ENCODE measurements at places on chromosomes 3 and 15.

- DNase-seq = no peak
Measured at GRCh38 chr3:141266797-141267555, 35.4 kb downstream of the PXYLP1 start.

DNA sequence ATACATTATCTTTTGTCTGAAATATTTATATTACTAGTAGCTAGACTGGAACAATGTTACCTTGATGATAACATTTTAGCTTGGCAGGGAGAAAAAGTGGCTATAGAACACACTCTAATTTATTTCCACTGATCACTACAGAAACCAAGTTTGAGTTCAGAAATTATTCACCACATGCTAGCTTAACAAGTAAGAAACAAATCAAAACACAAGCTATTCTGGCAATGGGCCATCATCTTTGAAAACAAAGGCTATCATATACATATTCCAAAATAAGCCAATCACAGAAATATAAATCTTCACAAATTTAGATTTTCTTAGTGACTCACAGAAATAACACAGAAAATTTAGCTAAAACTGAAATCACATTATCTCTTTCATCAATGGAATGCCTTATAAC lies 17.1 kb downstream of the AQR start:
- no peak for DNase-seq

- DNase-seq = no peak
Measured at GRCh38 chr3:119786409-119786808, 4.5 kb downstream of the NR1I2 start.

DNA sequence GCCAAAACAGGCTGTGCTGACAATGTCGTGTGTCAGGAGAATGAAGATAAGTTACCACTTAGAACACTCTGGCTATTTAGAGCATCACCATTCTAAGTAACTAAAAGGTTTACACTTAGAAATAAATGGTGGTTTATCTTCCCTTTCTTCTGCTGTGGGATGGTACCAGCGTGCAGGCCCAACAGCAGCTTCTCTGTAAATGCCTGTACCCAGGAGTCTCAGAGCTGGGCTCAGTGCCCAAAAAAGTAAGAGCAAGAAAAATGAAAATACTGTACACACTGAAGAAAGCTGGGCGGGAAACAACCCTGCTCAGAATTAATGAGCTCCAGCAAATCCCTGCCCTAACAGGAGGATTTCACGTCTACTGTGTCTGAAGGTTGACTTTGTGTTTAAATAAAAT lies 206.5 kb downstream of the MFSD1 start:
- DNase-seq = no peak

GRCh38 chr15:47333734-47334133 lies 383.6 kb upstream of the SEMA6D start:
- no peak for DNase-seq

GRCh38 chr15:91530279-91530678 lies 323.2 kb upstream of the SLCO3A1 start:
- DNase-seq = no peak

DNA sequence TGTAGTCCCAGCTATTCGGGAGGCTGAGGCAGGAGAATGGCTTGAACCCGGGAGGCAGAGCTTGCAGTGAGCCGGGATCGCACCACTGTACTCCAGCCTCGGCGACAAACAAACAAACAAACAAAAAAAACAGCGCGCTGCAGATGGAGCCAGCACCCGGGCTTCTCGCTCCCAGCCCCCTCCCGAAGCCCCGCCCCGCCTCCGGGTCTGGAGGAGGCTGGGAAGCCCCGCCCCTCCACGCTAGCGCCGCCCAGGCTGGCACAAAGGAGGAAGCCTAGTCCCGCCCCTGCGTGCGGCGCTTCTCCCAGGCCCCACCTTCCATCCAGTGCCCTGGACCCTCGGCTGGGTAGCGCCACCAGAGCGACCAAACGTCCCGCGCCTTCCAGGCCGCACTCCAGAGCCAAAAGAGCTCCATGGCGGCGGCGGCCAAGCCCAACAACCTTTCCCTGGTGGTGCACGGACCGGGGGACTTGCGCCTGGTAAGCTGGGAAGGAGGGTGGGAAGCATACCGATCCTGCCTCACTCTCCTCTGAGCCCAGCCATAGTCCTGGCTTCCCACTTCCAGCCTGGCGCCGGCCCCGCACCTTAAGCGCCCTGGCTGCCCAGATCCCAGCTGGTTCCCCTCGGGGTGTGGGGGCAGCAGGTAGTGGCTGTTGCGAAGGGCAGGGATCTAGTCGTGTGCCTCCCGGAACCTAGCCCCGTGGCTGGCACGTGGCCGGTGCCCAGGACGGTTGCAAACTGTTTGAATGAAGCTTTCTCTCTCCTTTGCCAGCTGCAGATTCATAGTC lies at the start of gene SORD:
Gene SORD, plus strand, starts transcription at position 325 of the 788 bp plus-strand sequence. Its CDS starts 89 bp downstream, at position 414.
- DNase-seq = peak; percentile 97

DNA sequence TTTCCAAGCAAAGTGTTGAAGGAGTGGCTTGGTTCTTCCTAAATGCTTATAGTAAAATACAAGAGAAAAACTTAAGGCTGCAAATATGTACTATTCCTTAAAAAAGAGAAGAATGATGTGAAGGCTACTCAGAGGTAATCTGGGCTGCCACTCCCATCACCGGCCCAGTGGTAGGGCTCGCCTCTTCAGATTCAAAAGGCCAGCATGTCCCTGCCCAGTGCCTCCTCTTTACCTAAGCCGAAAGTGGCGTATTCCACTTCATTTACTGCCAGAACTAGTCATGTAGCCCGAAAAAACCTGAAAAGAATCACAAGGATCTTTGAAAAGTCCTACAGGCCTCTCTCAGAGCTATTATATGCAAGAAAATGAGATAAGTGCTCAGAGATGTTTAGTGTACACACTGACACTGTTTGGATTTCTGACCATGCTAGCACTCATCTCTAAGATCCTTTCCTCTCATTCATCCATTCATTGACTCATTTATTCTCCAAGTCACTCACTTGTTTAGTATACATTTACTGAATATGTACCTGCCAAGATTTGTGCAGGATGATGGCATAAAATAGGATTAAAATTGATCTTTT lies 373.3 kb upstream of the THBS1 start:
- no peak for DNase-seq

Measured in progenitor cell of endocrine pancreas (in vitro differentiated cells).